ENCODE measurements at places on chromosomes 2 and 18.

DNA sequence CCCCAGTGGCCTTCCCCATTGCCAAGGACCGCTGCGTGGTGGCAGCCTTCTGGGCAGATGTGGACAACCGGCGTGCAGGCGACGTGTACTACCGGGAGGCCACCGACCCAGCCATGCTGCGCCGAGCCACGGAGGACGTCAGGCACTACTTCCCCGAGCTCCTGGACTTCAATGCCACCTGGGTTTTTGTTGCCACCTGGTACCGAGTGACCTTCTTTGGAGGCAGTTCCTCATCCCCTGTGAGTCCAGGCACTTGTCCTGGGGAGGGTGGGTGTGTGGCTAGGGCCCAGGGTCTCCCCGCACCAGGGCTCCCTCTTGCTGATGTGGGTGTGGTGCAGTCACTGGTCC is 31.9 kb downstream of the SNED1 start:
- DNase-seq, result no peak

DNA sequence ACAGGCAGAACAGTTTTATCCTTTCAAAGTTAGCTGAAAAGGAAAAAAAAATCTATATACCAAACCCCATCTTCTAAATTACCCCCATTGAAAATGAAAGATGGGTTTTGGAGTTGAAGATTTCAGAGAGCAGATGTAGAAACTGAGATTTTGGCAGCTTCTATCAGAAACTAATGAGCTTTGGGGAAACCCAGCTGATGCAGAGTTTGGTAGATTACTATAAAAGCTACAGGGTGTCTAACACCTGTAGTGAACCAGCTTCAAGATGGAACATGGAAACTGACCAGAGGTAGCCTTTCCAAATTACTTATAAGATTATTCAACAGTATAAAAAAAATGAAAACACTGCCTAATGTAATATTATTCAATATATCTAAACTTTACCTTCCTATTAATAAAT is 583.1 kb downstream of the XIRP2 start:
- no peak for DNase-seq

GRCh38 chr2:191230174-191230573 is 15.0 kb upstream of the MYO1B start:
- no peak for DNase-seq

DNA sequence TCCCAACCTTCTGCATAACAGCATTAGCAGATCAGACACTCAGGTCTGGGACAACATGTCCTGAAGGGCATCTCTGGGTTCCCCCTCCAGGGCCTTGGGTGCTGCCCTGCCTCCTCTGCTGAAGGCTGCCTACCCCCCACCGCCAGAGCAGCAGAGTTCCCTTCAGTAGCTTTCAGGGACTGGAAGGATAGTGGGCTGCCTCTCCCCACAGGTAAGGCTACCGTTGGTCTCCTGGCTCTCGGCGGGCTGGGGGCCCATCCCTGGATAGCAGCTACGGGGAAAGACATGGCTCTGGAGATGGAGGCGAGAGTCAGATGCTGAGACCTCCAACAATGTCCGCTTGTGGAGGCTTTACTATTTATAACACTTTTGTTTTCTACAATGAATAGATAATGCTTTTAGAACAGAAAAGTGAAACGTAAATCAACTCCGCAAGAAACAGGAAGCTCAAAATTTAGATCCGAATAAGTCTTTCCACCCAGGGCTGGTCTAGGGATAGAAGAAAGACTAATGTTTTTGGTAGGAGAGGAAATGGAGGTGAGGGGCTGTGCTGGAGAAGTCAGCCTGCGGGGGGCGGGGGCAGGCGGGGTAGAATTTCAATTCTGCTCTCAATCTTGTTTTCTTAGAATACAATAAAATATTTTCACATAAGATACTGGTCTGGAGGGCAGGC is 58.4 kb downstream of the ARL4C start:
- no peak for DNase-seq

GRCh38 chr2:55052129-55053061 is 2.1 kb upstream of the RTN4 start:
- DNase-seq, result peak; percentile 61

All from Karpas-422 (cell line).